ENCODE measurements at places on chromosomes 7 and 10. TPM values are rescaled to one million over a fixed set of nuclear protein-coding genes. Genes with fewer than 3 reads are reported as not detected.

The MMP21 gene
- total RNA-seq, result 0.46 TPM

The HOGA1 gene
- total RNA-seq, result 2.3 TPM

The RARRES2 gene
- 123 TPM for total RNA-seq

The LRRC4 gene
- 5.8 TPM for total RNA-seq

The ABCC2 gene
- 1.3 TPM for total RNA-seq

The UTF1 gene
- total RNA-seq, result not detected

The EGR2 gene
- total RNA-seq, result 0.82 TPM

The SEC24C gene
- total RNA-seq, result 67.3 TPM

The KIAA1549 gene
- 5.8 TPM for total RNA-seq

The PIP gene
- 37.1 TPM for total RNA-seq

The COL28A1 gene
- 4.2 TPM for total RNA-seq

The LBX1 gene
- 0.09 TPM for total RNA-seq

The CCDC201 gene
- total RNA-seq, result not detected

The ACSL5 gene
- total RNA-seq, result 62.6 TPM

The HMX3 gene
- total RNA-seq, result not detected

The GTF2I gene
- total RNA-seq, result 224 TPM

The POLR2J2 gene
- total RNA-seq, result 9.9 TPM

The HOXA2 gene
- 1.7 TPM for total RNA-seq

The OR6B1 gene
- total RNA-seq, result not detected

The KCNIP2 gene
- total RNA-seq, result 2.6 TPM

The GIMAP2 gene
- 14.1 TPM for total RNA-seq

The ODAD2 gene
- 12.1 TPM for total RNA-seq

The SLC13A1 gene
- not detected for total RNA-seq

The CYP26C1 gene
- not detected for total RNA-seq

The CDC14C gene
- not detected for total RNA-seq

The ACBD7 gene
- total RNA-seq, result 4.0 TPM

The ZEB1 gene
- total RNA-seq, result 86.9 TPM

The UNC5B gene
- 9.5 TPM for total RNA-seq

The DRGX gene
- not detected for total RNA-seq

The MYO1G gene
- 11.9 TPM for total RNA-seq

The KIF20B gene
- total RNA-seq, result 10.2 TPM

The CYP2C19 gene
- total RNA-seq, result 1.8 TPM

The BAIAP2L1 gene
- 24.7 TPM for total RNA-seq

The CFAP43 gene
- 30.0 TPM for total RNA-seq

The ZNF804B gene
- total RNA-seq, result not detected

The FASTK gene
- total RNA-seq, result 99.8 TPM
